ENCODE measurements at places on chromosomes 4 and X.
A peak's percentile ranks its signal among the peaks of the same experiment; 100 is the strongest.

GRCh38 chr4:89111833-89112563, 665 bp downstream of the TIGD2 start:
- no peak for DNase-seq

GRCh38 chr4:17511509-17511949, 361 bp downstream of the QDPR start:
- DNase-seq: peak; percentile 49

DNA sequence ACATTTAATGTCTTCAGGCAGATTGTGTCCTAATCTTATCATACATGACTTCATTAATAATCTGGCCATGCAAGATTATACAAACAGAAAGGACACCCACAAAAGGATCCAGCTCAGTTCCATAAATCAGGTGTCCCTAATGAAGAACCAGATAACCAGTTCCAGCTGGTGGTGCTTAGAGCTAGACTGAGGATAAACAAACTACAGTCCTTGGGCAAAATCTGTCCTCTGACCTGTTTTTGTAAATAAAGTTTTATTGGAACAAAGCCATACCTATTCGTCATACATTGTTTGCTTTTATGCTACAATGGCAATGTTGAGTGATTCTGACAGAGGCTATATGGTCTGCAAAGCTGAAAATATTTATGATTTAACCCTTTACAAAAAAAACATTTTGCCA, 199.5 kb downstream of the MID1IP1 start:
- no peak for DNase-seq

DNA sequence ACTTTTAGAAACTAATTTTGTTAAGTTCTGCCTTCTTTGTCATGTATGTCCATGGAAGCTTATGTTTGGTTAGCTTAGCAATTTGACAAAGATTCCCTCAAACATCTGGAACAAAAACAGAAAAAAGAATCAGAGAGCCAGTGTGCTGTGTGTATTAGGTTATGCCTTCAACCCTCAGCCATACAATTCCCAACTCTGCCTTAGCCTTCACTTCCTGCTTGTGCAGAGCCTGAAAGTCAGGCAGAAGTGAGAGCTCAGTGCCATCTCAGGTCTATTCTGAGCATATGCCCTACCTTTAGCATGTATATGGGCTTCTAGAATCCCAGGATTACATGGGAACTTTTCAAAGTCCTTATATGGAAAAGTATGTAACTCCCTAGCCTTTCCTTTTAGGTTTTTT, 58.2 kb upstream of the STOX2 start:
- no peak for DNase-seq

DNA sequence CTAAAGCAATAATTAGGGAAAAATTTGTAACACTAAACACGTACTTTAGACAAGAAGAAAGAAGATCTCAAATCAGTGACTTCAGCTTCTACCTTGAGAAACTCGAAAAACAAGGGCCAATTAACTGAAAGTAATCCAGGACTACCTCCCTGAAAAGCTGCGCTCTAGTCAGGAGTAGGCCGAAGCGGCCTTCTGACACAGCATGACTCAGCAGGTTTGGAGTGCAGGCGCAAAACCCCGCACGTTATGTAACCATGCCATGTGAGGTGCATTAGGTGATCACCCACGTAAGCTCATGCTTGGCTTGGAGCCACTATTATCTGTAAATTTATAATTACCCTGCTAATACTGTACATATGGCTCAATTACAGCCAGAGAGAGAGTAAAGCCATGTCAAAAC, 52.8 kb upstream of the CCDC149 start:
- DNase-seq: no peak

DNA sequence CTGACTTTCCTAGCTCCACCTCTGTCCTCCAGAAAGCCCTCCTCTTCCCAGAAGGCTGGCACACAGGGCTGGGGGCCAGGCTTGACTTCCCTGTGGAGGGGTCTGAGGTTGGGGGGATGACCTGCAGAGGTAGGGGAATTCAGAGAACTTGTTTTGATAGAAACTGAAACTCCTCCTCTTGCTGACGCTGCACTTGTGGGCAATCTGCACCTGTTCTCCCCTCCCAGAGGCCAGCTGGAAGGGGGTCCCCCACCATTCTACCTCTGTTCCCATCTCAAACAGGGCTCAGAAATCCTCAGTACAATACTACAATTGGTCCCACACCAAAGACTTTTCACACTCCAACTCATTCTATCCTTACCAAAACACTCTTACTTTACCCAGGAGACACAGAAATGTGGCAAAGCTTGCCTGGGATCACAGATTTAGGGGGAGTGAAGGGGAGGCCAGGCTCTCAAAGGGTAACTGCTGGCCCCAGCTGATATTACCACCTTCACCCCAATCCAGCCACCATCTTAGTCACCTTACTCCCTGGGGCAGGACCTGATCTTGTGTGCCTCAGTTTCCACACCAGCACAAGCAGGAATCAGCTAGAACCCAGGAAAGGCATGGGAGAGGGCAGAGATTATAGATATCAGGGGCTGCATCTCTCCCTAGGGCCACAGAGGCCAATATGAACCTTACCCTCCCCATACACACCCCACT, 18.5 kb downstream of the OTUD5 start:
- DNase-seq: no peak

All from iPS-NIHi11 (cell line).